Bladder microvascular endothelial cell (primary cell): ENCODE measurements at places on chromosomes 3 and 15. TPM values are rescaled to one million over a fixed set of nuclear protein-coding genes. Genes with fewer than 3 reads are reported as not detected.

The WNT7A gene
- total RNA-seq: not detected in 2 replicates

The P2RY12 gene
- total RNA-seq: not detected in 2 replicates

The ADAMTS7 gene
- 11.2 and 21.2 TPM in 2 replicates for total RNA-seq

The DUOX2 gene
- under 0.01 TPM in 1 of 2 replicates, not detected in the other for total RNA-seq

The LDHAL6B gene
- total RNA-seq: not detected in 2 replicates

The FNDC3B gene
- 60.5 and 223 TPM in 2 replicates for total RNA-seq

The XCR1 gene
- total RNA-seq: not detected in 2 replicates

The LMAN1L gene
- total RNA-seq: 0.13 TPM in 1 of 2 replicates, not detected in the other

The HTD2 gene
- 3.2 and 7.4 TPM in 2 replicates for total RNA-seq

The NR2E3 gene
- 0.50 TPM in 1 of 2 replicates, not detected in the other for total RNA-seq

The GRK7 gene
- under 0.01 TPM in 1 of 2 replicates, not detected in the other for total RNA-seq

The SI gene
- total RNA-seq: not detected in 2 replicates

The WDR93 gene
- total RNA-seq: under 0.01 TPM in 1 of 2 replicates, not detected in the other

The MITF gene
- total RNA-seq: 0.49 and 3.8 TPM in 2 replicates

The CLRN1 gene
- not detected in 2 replicates for total RNA-seq

The MYH15 gene
- total RNA-seq: under 0.01 and 0.06 TPM in 2 replicates

The IQCF5 gene
- total RNA-seq: not detected in 2 replicates

The PRSS50 gene
- total RNA-seq: not detected in 2 replicates

The MAGI1 gene
- total RNA-seq: 42.9 and 106 TPM in 2 replicates

The AMOTL2 gene
- total RNA-seq: 70.7 and 145 TPM in 2 replicates

The TNIK gene
- 3.4 and 30.8 TPM in 2 replicates for total RNA-seq

The EXOG gene
- 6.3 and 13.3 TPM in 2 replicates for total RNA-seq

The ADIPOQ gene
- total RNA-seq: not detected in 2 replicates

The TOPAZ1 gene
- not detected in 2 replicates for total RNA-seq

The RLBP1 gene
- total RNA-seq: not detected in 2 replicates

The INKA1 gene
- total RNA-seq: 15.4 and 38.2 TPM in 2 replicates

The SYNPR gene
- total RNA-seq: not detected in 2 replicates

The KLHL6 gene
- 6.9 and 8.6 TPM in 2 replicates for total RNA-seq

The HCLS1 gene
- total RNA-seq: 31.9 and 43.1 TPM in 2 replicates

The PLCH1 gene
- total RNA-seq: not detected in 2 replicates

The SLC6A11 gene
- not detected in 2 replicates for total RNA-seq

The ADAMTS9 gene
- total RNA-seq: 46.6 and 64.8 TPM in 2 replicates

The C2CD4A gene
- under 0.01 and 1.3 TPM in 2 replicates for total RNA-seq

The NAALADL2 gene
- 0.44 and 0.65 TPM in 2 replicates for total RNA-seq

The TMCO5A gene
- total RNA-seq: not detected in 2 replicates

The SCAANT1 gene
- not detected in 2 replicates for total RNA-seq

The PLCB2 gene
- total RNA-seq: 0.13 and 0.16 TPM in 2 replicates

The CPLX3 gene
- not detected in 2 replicates for total RNA-seq

The DPPA2 gene
- not detected in 2 replicates for total RNA-seq

The NME9 gene
- total RNA-seq: not detected in 2 replicates

The ITIH3 gene
- total RNA-seq: 0.16 and 0.44 TPM in 2 replicates

The SKOR1 gene
- under 0.01 TPM in 1 of 2 replicates, not detected in the other for total RNA-seq

The ANKRD34C gene
- not detected in 2 replicates for total RNA-seq
